ENCODE measurements at places on chromosomes 6 and 20.

DNA sequence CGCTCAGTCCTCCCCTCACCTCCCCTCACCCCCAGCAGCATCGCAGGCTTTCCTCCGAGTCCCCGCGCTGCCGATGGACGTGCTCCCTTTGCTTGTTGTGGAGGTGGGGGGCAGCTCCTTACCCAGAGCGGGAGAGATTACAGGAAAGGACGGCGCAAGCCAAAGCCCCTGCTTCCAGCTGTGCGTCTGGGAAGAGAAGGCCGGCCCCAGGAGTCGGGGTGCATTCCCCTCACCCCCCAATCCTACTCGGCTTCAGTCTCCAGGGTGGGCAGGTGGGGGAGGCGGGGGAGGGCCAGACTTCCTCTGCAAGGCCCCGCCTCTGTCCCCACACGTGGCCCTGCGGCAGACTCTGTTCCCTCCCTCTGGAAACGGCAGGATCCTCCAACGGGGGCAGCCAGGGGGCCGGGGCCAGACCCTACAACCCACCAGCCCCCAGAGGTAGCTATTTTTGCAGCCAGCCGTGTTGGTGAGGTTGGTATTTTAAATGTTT lies 43.6 kb downstream of the NTSR1 start:
- no peaks in the 10 kb centered on the region for H3K36me3 ChIP-seq
- peaks cover 15% of the 10 kb centered on the region for H3K27me3 ChIP-seq
- no peak overlapping the region for H3K27ac ChIP-seq
- H3K4me3 ChIP-seq, result no peak overlapping the region
- DNase-seq, result no peak

DNA sequence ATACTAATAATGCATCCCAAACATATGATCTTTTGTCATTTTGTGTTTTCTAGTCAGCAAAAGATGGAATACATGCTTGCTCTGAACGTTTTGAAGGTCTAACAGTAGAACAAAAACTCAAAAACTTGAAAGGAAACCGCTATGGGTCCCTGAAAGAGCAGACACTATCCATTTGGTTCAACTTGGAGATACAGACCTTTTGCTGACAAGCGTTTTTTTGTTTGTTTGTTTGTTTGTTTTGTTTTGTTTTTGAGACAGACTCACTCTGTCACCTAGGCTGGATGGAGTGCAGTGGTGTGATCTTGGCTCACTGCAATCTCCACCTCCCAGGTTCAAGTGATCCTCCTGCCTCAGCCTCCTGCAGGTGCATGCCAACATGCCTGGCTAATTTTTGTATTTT lies 644.3 kb upstream of the PTCHD4 start:
- H3K36me3 ChIP-seq, result no peaks in the 10 kb centered on the region
- H3K27me3 ChIP-seq, result no peaks in the 10 kb centered on the region
- H3K27ac ChIP-seq, result no peak overlapping the region
- H3K4me1 ChIP-seq, result no peaks in the 10 kb centered on the region
- no peak for DNase-seq

GRCh38 chr6:91438570-91438969 lies 851.7 kb upstream of the MAP3K7 start:
- no peaks in the 10 kb centered on the region for H3K27me3 ChIP-seq
- no peak overlapping the region for H3K4me3 ChIP-seq
- DNase-seq, result no peak
- H3K36me3 ChIP-seq, result no peaks in the 10 kb centered on the region
- no peak overlapping the region for H3K27ac ChIP-seq

DNA sequence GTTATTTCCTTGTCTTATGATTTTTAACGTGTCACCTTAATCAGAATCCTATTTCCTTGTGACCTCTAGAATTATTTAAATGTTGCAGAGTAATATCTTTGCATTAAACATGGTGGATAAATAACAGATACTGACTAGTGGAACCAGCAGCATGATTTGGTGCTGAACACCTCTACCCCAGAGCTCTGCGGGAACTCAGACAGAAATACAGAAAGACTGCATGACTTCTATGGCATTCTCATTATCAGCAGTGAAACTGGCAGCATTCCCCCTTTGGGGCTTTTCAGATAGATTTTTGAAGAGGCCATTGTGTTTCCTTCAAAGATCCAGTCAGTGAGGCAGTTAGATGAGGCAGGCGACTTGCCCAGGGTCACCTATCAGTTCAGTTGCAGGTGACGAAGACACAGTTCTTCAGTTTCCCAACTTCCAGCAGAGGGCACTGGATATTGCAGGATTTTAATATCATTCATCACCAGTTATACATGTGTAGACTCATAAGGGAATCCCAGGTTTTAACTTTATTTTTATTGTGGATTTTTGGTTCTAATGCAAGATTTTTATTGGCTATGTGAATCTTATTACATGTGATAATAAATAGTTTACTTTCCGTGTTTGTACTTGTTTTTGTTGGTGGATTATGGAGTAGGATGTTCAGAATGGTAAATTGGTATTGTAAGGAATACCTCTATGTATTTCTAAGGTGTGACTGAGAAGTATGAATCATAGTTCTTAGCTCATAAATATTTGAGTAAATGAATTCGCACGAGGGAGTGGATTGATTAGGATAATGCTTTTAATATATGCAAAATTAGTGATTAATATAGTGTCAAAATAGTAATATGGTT lies 81.3 kb downstream of the AFDN start:
- no peaks in the 10 kb centered on the region for H3K27me3 ChIP-seq
- peaks cover 28% of the 10 kb centered on the region for H3K36me3 ChIP-seq
- no peak overlapping the region for H3K27ac ChIP-seq
- H3K4me3 ChIP-seq, result no peak overlapping the region
- H3K4me1 ChIP-seq, result peaks cover 4% of the 10 kb centered on the region

- H3K27me3 ChIP-seq, result no peaks in the 10 kb centered on the region
- H3K27ac ChIP-seq, result no peak overlapping the region
- H3K4me3 ChIP-seq, result no peak overlapping the region
- H3K36me3 ChIP-seq, result peaks cover 40% of the 10 kb centered on the region
These were observed 40.6 kb downstream of the HECA start for GRCh38 chr6:139175389-139175948.
